Left kidney (tissue), 8 donors: ENCODE measurements at places on chromosomes 12 and 14.
A peak's percentile ranks its signal among the peaks of the same experiment; 100 is the strongest.

- DNase-seq: no peak
Observed at GRCh38 chr12:64446295-64446694, 5.6 kb upstream of the TBK1 start.

- no peak for DNase-seq
Observed at GRCh38 chr12:113876160-113876559, 90.0 kb downstream of the RBM19 start.

GRCh38 chr12:54521293-54522060 is 23.9 kb downstream of the NCKAP1L start:
- no peak for DNase-seq

- no peak for DNase-seq
Observed at GRCh38 chr14:32986791-32987540, 48.3 kb downstream of the NPAS3 start.

- no peak for DNase-seq
Observed at GRCh38 chr14:92340931-92341330, 18.0 kb downstream of the SLC24A4 start.

- DNase-seq: no peak
Observed at GRCh38 chr12:7784701-7785100, 4.5 kb upstream of the NANOG start.

GRCh38 chr14:100384819-100385813 is 62.0 kb downstream of the SLC25A47 start:
- DNase-seq: peak; percentile 53

DNA sequence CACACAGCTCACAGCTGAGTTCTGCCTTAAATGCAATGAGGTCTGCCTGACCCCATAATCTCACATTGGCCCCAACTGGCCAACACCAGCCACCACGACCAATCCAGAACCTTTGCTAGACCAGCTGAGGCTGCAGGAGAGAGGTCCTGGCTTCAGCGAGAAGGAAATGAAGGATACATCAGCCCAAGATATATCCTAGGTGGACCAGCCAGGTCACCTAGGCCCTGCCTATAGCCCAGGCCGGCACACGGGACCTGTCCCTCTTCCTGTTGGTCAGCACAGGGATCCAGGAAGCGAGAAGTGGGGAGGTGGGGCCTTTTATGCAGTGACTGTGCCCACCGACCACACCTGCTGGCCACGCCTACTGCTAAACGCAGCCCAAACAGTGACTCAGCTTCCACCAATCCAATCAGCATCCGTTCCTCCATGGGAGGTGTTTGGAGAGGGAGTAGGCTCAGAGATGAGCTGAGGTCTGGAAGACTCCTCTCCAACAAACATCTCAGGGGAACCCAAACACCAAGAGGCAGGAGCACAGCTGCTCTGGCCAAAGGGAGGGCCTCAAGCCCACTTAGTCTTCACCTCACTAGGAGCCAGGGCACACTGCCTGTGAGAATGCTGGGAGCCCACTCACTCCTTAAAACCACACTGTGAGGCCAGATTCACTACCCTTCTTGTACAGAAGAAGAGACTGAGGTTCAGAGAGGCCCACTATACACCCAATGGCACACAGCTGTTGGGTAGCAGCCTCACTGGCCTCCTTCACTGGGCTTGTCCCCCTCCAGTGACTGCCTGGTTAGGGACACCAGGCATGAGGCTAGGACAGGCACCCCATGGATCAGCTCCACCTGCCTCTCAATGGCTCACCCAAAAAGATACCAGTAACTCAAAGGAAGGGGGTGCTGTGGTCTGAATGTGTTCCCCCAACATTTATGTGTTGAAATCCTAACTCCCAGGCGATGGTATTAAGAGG is 51.3 kb upstream of the PPP2R5C start:
- no peak for DNase-seq

DNA sequence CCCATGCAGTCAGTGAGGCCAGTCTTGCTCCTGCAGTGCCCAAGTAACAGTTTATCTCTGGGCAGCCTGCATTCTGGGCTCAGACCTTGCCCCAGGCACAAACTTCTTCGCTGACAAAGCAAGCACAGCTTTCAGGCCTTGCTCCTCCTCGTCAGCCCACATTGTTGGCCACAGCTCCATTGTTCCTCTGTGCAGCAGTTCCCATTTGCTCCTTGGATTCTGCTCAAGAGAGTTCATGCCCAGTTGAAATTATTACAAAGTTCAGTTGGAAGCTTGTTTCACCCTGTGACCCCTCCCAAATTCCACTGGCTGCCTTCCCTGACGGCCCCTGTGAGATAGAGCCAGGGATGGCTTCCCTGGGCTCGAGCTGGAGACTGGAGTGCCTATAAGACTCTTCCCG is 163.4 kb upstream of the DDHD1 start:
- DNase-seq: no peak

- DNase-seq: no peak
Observed at GRCh38 chr14:57060276-57060955, 208.3 kb downstream of the EXOC5 start.

DNA sequence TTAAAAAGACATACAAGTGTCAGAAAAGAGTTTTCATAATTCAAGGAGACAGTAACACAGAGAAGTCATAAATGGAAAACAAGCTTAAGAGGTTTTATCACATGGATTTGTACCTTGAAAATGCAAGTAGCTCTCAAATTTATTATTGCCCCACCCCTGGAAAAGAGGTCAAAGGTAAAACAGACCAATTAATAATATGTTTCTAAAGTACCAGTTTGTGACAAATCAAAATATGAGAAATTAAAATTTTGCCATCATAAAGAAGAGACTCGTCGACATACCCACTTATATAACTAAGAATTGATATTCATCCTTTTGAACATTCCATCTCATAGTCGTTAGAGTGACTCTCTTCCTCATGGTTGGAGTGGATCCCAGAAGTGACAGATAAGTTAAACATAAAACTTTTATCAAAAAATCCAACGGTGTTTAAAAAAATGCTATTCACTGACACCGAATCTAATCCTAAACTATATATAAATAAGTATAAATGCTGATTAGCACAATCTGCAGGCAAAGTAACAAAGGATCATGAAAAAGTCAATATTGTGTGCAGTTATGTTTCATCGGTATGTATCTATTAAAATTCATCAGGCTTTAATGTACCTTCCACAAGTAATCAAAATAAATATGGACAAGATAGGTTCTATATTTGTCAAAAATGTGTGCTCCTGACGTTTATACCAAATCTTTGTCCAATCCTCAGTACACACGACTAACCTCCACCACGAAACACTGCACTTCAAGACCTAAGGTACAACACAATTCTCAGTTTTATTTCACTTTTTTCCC is 2.3 kb downstream of the CORO1C start:
- DNase-seq: no peak

DNA sequence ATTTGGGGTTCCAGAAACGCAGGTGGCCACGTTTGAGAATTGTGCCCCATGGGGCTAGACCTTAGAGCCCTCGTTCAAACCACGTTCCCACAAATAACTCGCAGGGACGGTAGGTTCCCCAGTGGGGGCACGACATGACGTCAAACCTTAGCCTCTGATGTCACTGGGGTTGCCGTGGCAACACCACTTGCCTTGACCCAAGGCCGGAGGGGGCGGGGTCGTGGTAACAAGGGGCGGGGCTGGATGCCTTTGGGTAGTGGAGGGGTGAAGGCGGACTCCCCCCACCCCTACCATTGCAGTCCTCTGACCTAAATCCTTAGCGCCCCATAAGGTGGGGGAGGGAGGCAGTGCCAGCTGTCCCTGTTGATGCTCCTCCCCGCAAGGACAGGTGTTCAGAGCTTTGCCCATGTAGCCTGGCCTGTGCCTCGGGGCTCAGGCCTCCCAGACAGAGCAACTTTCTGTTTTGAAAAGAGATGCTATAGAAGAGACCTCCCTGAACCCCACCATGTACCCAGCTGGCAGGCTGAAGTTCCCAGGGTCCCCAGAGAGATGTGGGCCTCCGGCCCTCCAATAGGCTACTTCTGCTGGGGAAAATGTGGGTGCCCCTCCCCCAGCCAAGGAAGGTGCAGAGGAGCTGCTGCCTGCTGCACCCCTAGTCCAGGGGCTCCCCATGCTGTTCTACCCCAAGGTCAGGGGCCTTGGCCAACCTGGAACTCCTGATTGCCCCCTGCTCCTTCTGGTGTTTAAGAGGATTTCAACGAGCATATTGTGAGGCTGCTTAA is 1.9 kb downstream of the FAM222A start:
- no peak for DNase-seq

GRCh38 chr14:103916636-103917262 is 11.5 kb upstream of the TDRD9 start:
- no peak for DNase-seq

DNA sequence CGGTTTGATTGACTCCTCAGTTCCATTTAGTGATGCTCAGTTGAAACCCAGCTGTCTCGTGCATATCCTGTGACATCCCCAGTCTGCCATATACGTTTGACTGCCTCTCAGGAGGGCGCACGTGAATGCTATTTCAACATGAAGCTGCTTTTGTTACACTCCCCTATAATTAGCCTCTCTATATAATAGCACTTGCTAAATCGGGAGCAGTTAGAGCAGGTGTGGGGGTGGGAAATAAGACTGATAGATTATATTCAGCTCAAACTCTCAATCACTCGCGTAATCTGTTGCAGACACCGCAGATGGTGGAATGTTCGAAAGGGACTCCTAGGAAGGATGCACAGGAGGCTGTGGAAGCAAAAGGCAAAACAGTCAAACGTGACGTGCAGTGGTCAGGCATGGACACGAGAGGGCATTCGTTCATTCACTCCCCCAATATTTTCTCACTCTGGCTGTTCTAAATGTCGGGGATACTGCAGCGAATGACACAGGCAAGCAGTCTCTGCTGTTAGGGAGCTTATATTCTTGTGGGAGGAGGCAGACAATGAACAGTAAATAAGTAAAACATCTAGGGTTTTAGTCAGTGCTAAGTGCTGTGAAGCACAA is 29.8 kb downstream of the KCNA1 start:
- no peak for DNase-seq

- DNase-seq: no peak
Observed at GRCh38 chr12:96134200-96134599, 60.0 kb upstream of the ELK3 start.

- no peak for DNase-seq
Observed at GRCh38 chr12:1022032-1022970, 31.3 kb downstream of the ERC1 start.

DNA sequence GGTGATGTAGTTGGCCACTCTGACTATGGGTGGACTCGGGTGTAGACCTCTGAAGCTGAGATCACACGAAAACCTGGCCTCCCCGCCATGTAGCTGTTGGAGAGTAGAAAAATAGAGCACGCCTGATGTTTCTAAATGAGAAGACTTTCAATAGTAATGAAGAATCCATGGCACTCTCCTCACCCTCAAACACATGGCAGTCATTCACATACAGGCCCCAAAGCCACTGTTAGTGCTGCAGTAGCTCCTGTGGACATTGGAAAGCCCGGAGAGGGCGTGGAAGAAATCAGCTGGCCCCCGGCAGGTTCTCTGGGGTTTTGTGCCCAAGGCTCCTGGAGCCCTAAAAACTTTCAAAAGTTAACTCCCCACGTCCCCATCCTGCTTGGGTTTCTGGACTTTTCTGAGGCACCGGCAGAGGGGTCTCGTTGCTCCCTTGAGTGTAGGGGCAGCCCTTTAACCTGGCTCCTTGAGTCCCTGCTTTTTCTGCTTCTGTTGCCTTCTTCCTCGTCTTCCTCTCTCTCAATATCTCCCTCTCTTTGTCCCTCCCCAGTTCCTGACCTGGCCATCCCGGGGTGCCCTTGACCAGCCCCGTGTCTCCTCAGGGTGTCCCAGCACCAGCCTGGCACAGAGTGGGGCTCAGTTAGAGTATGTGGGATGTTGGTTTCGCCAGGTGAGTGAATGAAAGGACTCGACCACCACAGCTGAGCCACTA is 8.3 kb downstream of the MEG3 start:
- no peak for DNase-seq

DNA sequence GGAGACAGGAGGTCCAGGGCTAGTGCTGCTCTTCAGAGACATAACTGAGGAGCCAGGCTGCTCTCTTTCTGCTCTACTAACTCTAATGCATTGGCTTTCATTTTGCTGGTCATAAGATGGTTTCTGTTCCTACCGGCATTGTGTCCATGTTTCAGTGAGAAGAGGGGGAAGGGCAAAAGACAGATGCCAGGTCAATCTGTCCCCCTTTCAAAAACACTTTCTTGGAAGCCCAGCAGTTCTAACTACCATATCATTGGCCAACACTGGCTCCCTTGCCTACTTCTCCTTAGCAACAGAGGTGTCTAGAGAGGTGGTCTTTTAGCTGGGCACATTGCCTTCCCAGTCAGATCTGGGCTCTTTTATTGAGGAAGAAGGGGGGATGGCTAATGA is 63.9 kb downstream of the TGFB3 start:
- no peak for DNase-seq

DNA sequence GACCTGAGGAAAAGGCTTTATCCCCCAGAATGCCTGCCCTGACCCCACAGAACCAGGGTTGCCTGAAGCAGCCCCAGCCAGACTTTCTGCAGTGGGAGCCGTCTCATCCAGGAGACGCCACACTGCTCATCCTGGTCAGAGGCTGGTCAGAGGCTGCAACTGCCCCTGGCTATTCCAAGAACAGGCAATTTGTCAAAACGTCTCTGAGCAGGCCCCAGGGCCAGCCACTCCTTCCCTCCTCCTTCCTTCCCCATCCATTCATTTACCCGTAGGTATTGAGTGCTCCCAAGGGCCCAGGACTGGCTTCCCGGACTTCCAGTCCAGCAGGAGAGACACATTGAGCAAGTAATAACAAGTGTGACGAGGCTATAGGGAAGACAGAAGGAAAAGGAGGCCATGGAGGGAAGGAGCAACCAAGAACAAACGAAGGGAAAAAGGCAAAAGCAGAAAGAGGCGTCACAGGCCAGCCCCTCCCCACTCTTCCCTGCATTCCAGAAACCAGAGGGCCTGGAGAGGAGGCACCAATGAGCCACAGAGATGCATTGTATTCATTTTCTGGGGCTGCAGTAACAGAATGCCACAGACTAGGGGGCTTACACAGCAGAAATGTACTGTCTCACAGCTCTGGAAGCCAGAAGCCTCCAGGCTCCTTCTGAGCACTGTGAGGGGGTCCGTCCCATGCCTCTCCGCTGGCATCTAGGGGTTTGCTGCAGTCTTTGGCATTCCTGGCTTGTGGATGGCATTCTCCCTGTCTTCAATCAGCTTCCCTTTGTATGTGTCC is 21.0 kb upstream of the CD9 start:
- no peak for DNase-seq
